ENCODE measurements at places on chromosomes 5 and 9.

- no peak for DNase-seq
Observed at GRCh38 chr5:10825897-10826644, 65.0 kb upstream of the DAP start.

DNA sequence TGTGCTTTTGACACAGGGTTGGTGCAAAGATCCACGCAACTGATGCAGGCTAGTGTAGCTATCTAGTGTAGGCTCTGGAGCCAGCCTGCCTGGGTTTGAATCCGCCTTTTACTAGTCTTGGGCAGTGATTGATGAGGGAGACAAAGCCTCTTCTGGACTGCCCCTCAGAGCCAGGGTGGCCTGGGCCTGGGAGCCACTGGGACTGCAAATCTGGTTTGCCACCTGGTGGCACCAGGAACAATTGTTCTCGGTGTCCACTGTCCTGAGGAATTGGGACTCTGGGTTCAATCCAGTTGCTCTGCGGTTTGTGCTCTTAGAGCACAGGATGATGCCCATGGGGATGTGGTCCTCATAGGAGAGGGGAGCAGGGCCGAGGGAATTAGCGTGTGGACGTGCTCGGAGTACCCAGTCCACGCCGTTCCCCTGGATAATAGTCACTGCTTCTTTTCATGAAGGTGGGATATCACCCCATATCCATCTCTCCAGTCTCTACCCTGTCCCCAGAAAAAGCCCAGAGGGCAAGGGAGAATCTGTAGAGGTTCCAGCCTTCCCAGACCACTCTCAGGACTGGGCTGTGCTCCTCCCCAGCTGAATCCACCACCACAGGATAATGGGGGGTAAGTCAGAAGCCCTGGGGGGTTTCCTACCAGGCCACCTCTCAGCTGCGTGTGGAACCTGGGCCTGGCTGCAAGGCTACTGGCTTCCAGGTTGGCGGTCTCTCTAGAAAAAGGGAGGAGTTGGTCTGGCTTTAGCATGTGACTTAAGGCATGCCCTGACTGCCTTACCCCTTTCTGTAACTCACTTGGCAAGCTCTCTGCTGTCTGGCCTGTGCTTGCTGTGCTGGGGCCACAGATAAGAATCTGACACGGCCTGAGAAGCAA is 1.9 kb downstream of the B4GALT7 start:
- DNase-seq, result no peak

GRCh38 chr5:32522429-32523143 is 62.8 kb upstream of the SUB1 start:
- no peak for DNase-seq

DNA sequence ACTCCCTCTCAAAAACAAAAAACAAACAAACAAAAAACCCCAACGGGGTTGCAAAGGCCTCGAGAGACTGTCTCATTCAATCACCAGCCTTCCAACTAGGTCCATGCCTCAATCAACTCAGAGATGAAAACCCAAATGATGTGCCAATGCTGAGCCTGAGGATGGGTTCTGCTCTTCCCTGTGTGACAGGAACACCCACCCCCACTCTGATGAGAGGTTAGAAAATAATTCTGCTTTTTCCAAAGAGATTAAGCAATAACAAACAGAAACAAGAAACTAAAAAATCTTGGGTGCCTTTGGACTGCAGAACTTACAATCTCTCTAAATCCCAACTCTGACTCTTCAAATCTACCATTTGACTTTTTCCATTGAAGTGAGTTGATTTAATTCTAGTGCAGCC is 25.5 kb upstream of the FBP1 start:
- DNase-seq, result no peak

DNA sequence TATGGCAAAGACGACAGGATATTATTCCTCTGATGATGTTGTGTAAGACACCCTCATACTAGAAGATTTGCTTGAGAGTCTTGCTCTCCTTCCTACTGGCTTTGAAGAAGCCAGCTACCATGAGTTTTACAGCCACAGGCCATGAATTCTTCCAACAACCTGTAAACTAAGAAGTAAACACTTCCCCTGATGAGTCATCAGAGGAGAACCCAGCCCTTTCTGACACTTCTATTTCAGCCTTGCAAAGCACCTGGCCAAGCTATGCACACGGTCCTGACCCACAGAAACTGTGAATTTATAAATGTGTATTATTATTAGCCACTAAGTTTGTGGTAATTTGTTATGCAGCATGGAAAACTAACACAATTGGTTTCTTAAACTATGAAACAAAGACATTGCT is 288.8 kb upstream of the ADAMTSL1 start:
- no peak for DNase-seq

GRCh38 chr5:139481122-139481533 is 1.4 kb downstream of the STING1 start:
- no peak for DNase-seq

DNA sequence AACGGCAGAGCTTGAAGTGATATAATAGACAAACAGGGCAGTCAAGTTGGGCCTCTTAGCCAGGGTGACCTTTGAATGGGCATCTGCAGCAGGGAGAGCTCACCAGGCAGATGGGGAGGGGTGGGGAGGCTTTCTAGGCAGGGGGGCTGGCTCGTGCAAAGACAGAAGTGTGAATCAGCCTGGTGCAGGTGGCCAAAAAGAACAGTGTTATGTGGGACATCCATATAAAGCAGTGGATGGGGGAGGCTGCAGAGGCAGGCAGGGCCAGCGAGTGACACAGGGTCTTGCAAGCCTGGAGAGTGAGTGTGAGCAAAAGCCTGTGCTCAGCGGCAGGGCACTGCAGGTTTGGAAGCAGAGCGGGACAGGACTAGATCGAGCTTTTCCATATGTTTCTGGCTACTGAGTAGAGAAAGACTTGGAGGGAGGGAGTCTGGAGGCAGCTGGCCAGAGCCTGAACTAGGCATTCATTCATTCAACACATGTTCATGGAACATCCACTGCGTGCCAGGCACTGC is 14.2 kb upstream of the TTLL11 start:
- no peak for DNase-seq

GRCh38 chr9:8486095-8486494 is 686.5 kb upstream of the DMAC1 start:
- peak; percentile 72 for DNase-seq

DNA sequence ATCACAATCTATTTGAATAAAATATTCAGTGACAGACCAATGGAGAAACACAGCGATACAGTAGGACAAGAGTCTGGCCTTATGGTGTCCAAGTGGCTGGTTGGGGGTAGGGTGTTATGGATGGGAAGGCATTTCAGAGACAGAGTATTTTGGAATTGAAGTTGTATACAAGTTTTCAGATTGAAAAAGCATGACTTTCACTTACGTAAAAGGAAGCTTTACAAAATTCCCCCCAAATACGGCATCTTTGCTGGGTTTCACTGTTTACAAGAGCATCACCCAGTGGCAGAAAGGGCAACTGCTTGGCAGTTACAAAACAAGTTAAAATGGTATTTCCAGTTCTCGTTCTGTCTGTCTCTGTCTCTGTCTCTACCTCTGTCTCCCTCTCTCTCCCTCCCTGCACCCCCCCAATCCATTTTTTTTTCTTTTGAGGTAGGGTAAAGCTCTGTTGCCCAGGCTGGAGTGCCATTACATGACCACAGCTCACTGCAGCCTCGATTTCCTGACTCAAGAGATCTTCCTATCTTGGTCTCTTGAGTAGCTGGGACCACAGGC is 86.2 kb downstream of the PTPN3 start:
- no peak for DNase-seq

DNA sequence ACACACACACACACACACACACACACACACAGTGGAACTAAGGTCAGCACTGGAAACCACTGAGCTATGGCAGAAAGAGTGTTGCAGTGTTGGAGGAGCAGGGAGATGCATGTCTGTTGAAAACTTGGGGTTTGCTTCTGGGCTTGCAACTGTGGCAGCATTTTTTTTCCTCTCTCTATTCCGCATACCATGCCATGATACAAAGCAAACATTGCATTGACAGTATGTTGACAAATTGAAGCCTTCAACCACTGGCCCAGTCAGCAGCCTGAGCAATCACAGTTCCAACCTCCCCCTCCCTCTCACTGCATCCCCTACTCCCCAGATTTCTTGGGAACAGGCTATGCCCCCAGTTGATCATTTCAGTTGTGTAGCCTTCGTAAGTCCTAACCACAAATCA is 478.1 kb upstream of the WWC1 start:
- DNase-seq, result no peak

DNA sequence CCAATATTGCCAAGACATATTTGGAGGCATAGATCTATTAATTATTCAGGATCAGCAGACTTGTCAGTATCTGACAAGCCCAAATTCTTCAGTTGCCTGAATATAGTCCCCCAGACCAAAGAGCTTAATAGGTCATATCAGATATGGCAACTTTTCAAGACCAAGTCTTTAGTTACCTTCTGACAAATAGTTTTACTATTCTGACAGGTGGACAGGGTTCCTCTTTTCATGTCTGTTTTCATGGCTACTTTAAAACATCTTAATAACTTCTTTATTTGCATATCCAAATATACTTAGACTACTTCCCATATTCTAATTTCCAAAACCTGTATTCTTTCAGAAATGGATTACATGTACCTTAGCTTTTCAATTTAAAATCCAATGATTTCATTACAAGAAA is 65.4 kb downstream of the AUH start:
- no peak for DNase-seq

GRCh38 chr9:81999806-82000205 is 11.2 kb downstream of the SPATA31D1 start:
- peak; percentile 35 for DNase-seq

GRCh38 chr9:98491828-98492227 is 216.9 kb downstream of the GABBR2 start:
- no peak for DNase-seq

DNA sequence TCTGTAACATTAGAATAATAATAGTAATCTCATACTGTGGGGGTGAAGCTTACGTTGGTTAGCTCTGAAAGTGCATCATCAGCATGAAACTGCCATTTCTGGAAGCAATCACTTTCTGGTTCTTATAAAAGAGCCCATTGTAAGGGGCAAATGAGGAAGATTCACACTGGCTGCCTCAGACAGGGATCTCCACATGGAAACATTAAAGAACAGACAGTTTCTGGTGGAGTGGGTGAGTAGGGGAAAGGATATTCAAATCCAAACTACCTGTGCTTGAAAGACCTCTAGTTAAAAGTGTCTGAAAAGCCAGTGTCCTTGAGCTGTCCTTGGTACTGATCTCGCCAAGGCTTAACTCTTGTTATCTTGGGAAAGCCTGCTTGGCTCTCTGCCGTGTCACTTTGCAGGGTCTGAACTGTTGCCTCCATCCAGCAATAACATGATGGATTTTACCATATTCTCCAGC is 19.1 kb upstream of the SLC31A2 start:
- no peak for DNase-seq

DNA sequence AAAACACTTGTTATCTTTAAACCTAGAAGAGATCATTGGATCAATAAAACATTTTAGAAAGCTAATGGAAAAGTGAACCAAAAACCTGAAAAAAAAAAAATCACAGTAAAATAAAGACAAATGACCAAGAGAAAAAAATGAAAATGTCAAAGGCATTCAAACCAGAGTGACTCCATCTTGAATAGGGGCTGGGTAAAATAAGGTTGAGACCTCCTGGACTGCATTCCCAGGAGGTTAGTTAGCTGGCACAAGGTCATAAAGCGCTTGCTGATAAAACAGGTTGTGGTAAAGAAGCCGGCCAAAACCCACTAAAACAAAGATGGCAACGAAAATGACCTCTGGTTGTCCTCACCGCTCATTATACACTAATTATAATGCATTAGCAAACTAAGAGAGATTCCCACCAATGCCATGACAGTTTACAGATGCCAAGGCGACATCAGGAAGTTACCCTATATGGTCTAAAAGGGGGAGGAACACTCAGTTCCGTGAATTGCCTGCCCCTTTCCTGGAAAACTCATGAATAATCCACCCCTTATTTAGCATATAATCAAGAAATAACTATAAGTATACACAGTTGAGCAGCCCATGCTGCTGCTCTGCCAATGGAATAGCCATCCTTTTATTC is 116.7 kb upstream of the NEK6 start:
- DNase-seq, result no peak

DNA sequence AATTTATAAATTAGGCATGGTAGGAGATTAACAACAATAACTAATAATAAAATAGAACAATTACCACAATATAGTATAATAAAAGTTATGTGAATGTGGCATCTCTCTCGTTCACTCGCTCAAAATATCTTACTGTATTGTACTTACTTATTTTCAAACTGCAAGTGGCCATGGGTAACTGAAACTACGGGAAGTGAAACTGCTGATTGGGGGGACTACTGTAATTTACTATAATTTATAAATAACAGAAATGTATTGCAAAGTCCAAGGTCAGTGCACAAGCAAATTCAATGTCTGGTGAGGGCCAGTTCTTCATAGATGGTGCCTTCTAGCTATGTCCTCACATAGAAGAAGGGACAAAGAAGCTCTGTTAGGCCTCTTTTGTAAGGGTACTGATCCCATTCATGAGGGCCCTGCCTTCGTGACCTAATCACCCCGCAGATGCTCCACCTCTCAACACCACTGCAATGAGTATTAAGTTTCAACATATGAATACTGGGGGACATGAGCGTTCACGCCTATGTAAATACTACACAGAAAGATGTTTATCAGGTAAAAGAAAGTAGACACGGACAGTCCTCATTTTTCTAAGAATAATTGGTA is 39.0 kb downstream of the KCNIP1 start:
- no peak for DNase-seq

GRCh38 chr5:90161414-90161813 is 248.1 kb downstream of the CETN3 start:
- DNase-seq, result no peak

- no peak for DNase-seq
Observed at GRCh38 chr5:141960018-141960417, 2.0 kb upstream of the PCDH12 start.

GRCh38 chr9:112188884-112189283 is 13.8 kb upstream of the SUSD1 start:
- no peak for DNase-seq

GRCh38 chr9:137640862-137641261 is 22.1 kb downstream of the EHMT1 start:
- no peak for DNase-seq

GRCh38 chr9:5470122-5470521 is 19.8 kb downstream of the CD274 start:
- no peak for DNase-seq

DNA sequence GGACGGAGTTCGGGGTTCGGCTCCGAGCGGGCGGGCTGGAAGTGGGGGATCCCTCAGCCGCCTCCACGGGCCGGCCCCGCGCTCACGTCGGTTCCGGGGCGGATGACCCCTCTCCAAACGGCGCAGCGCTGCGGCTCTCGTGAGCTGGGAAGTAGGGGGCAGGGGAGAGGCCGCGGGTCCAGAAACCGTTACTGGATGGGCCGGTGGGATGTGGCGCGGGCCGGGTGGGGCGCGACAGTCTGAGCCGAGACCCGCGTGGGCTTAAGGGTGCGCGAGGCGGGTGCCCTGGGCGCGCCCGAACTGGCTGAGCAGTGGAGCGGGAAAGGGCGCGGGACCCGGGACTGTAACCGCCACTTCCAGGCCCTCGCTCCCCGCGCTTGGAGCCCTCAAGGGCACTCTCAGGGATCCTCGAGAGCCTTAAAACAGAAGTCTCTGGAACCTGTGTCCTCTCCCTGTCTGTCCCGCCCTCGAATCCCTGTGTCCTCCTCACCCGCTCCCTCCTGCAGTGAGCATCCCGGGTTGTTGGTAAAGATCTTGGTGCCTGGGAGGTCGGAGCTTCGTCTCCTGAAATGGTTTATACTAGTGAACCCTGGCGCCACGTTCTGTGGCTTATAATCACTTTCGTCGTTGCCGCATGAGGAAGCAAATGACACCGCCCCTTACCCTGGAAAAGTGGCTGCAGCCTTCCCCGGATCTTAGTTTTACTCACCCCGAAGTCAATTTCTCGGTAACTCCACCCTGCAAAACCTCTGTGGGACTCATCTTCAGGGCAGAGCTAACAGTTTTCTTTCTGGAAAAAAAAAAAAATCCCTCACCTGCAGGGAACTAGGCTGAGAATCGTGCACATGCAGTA is 571 bp upstream of the MARCHF11 start:
- DNase-seq, result no peak

- DNase-seq, result no peak
Observed at GRCh38 chr9:70950270-70950669, 171.2 kb downstream of the TRPM3 start.
